Activated CD4-positive, alpha-beta T cell treated with anti-CD3 and anti-CD28 coated beads, Interleukin-2, amount 50 U/mL, for 4 hours (primary cell): ENCODE measurements at places on chromosomes 3 and 15.

DNA sequence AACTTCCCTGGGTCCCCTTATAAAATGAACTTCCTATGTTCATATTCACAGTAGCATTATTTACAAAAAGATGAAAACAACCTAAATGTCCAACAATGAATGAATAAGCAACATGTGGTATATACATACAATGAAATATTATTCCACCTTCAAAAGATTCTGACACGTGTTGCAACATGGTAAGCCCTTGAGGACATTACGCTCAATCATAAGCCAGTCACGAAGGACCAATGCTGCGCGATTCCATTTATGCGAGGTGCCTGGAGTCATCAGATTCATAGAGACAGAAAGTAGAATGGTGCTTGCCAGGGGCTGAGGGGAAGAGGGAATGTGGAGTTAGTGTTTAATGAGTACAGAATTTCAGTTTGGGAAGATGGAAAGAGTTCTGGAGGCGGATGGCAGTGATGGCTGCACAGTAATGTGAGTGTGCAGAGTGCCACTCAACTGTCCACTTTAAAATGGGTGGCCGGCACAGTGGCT, 88.8 kb upstream of the ALDH1A3 start:
- DNase-seq, result no peak

DNA sequence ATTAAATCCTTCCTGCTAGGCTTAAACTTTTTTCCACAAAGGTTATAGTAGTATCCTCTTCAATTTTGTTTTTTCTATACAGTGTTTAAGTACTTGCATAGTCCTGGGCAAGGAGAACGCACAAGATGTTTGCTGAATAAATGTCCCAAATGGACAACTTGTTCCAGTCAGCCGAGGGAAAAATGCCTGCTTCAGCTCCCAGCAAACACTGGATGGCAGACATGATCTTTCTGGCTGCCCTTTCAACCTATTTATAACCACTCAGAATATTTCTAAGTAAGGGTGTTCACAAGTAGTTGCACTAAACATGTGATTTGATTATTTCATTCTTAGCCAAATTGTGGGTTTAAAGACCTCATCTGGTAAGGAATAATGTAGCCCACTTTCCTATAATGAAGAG, 29.8 kb downstream of the GNB4 start:
- no peak for DNase-seq

DNA sequence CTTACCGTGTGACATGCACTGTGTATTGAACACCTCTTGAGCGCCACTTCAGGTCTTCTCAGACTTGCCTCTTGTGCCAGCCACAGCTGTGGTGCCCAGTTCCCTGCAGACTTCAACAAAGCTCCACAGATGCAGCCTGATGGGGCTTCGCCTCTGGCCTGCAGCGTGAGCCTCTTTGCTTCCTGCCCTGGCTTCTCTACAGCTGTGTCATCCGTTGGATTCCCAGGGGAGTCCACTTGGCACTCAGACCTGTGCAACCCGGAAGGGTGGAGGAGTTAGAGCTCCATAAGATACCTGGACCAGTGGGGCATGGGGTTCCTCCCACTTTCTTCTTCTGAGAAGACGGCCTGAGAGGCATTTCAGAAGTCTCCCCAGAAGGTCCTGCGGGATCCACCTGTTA, 57.7 kb upstream of the BNIP2 start:
- no peak for DNase-seq

GRCh38 chr15:33956397-33956796, 11.9 kb upstream of the CHRM5 start:
- no peak for DNase-seq

- DNase-seq, result no peak
These were observed 27.8 kb upstream of the AZI2 start for GRCh38 chr3:28376424-28376823.

DNA sequence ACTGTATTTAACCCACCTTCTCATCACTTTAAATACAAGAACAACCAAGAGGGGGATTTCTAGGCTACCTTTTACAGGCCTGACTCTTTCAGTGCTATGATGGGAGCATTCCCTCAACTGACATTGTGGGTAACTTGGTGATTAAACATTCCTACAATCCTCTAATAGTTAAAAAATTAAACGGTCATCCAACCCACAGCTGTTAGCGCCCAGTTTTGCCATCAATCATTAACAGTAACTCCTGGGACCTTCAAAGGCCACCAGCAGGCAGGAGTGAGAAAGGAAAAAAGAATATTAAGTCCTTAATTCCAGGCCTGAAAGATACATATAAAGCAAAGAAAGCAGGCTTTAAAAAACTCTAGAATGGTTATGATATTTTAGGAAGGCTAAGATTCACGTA, 512.1 kb downstream of the MAGI1 start:
- DNase-seq, result no peak

GRCh38 chr3:63351159-63352007, 73.3 kb downstream of the SYNPR start:
- DNase-seq, result no peak

GRCh38 chr3:184373422-184373821, 4.6 kb downstream of the THPO start:
- no peak for DNase-seq

GRCh38 chr3:170475092-170475685, 56.5 kb downstream of the CLDN11 start:
- no peak for DNase-seq

GRCh38 chr15:57298843-57299550, 77.3 kb upstream of the CGNL1 start:
- DNase-seq, result no peak

DNA sequence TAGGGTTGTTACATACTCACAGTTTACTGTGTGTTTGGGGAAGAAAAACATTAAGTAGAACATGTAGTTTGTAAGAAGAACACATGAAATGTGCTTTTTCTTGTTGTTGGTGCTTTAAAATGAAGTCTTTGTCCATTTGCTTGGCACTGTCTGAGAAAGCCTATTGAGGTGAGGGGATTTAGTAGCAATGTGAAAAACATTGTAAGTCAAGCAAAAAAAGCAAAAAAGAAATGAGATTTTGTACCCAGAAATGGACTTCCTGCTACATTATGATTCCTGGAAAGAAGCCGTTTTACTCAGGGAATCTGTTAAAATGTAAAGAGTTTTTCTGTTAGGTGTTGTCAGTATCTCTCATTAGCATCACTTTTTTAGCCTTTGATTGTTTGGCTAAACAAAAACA, 59.9 kb downstream of the KAT2B start:
- no peak for DNase-seq

DNA sequence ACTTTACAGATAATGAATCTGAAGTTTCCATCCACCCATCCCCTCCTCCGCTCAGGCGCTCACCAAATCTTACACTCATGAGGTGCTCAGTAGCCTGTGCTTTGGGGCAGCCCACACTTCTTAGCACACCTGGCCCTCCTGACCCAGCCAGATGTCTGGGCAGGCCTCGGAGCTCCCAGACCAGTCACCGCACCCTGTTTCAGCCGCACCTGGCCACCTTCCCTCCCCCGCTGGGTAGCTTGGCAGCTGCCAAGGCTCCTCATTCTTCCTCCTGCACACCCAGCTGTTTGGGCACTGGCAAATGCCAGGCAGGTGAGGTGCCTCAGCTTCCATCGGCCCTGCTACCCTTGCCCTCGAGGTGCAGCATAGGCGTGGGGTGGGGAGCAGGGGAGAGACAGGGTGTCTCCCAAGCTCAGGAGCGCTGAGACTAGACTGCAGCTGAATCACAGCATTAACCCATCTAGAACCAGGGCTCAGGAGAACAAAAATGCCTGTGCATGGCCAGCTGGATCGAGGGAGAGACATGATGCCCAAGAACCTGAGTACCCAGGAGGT, 45.8 kb downstream of the CDC25A start:
- no peak for DNase-seq

DNA sequence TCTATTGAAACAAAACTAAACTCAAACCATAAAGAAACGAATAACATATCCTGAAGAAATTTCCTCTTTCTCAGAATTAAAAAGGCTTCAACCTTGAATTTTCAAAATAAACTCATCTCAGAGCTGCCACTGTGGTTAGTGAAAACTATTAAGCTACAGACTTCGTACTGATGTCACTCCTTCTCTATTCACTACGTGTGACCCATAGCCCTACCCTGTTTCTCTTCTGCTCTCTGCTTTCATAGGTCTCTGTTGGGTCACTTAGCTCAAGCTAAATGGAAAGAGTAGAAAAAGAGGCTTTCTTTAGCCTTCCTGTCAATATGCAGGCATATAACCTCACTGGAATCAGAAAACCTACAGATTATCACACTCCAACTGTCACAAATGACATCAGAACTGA, 126.6 kb upstream of the MME start:
- no peak for DNase-seq

DNA sequence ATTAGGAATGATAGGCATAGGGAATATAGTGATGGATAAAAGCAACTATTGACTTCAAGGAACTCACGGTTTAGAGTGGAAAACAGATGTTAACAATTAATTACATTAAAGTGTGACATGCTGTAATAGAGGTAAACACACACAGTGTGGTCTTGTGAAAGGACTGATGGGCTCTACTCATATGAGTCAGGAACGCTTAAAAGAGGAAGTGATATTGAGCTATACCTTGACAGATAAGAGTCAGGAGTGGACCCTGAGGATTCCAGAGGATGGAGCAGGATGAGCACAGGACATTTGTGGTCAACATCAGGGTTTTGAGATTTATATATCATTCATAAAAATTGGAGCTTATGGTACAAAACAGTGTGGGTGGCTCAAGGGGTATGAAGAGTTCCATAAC, 11.0 kb downstream of the EXOG start:
- DNase-seq, result no peak

- no peak for DNase-seq
These were observed 246.6 kb downstream of the CBLB start for GRCh38 chr3:105622169-105622568.

DNA sequence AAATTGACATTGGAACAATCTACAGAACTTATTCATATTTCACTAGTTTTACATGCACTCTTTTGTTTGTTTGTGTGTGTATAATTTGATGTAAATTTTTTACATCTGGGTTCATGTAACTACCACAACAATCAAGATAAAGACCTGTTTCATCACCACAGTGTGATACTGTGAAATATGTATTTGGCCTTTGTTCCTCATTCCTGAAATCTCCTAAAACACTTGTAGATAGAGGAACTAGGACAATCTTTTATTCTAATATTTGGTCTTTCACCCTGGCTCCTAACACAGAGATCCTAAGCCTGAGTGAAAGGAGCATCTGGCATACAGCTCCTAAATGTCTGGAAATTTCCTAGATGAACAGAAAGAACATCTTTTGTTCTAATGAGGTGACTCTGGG, 155.0 kb upstream of the GPR149 start:
- DNase-seq, result no peak

DNA sequence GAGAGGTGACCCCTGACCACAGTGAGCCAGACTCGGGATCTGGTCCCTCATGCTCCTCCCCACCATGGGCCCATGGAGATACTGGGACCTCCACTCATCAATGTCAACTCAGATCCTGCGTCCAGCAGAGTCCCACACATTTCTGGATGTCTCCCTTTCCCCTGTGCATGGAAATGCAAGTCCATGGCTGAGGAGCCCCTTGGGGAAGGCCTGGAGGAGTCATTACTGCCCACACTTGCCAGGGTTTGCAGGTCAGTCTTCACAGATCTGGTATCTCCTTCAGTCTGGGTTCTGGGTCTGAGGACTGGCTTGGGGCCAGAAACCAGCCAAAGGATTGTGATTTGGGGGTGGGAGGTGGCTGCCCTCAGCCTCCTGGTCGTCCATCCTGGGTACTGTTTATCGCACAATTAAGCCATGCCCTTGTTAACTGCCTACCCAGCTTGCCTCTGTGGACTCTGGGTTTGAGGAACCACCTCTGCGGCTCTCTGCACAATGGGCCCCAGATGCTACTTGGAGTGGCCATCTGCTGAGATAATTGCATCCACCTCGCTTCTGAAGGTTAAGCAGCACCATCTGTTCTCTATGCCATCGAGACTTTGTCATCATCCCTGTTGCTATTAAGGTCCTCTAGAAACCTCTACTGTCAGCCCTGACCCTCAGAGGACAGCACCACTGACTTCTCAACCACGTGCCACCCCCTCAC, 49.9 kb upstream of the KLF13 start:
- no peak for DNase-seq

- DNase-seq, result no peak
These were observed 240.9 kb upstream of the CADM2 start for GRCh38 chr3:84717894-84718293.

DNA sequence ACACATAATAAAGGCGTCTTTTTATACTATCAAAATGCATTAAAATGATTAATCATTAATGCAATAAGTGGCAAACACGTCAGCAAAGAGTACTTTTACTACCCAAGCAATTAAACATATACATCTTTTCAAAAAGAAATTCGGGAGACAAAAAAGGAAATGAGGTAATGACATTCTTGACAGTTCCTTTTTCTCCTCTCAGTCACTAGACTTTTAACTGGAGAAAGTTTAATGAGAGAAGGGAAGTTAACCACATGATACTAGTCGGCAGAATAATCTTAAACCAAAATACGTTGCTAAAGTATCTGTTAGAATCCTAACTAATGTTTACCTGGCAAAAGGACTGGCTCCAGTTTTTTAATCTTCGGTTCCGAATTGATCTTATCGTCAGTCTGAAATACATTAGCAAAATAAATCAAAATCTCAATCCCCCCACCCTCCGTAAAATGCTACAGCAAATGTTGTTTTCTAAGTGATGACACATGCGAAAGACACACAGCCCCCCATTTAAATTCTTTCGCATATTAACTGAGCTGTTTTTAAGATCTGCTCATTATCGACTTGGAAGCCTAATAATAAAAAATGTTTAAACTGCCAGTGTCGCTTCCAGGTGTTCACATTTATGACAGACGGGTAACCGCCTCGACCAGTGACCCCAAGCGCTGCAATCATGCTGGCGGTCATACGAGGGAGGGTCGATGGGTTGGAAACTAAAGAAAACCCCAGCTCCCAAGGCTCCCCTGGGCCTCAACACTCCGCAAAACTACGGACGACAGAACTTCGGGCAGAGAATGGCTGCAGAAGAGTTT, 778 bp downstream of the MTMR10 start:
- DNase-seq, result no peak

GRCh38 chr3:17623464-17623863, 119.0 kb downstream of the TBC1D5 start:
- no peak for DNase-seq

GRCh38 chr15:46938169-46938568, 779.1 kb upstream of the SEMA6D start:
- no peak for DNase-seq

DNA sequence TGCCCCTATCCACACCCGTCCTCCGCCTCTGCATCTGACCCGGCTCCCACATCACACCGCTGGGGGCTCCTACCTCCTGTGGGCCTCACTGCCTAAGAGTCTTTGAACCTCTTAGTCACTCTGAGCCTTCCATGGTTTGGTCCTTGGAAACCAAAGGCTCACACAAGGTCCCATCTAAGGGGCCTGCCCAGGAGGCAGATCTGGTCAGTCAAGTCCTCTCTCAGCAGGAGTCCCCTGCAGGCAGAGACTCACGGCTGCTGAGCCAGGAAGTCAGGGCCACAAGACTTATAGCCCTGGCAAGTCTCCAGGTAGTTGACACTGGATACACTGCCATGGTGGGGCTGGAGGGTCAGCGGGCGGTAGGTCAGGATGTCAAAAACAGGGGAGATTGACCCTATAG, 31.2 kb upstream of the ALDH1L1 start:
- no peak for DNase-seq
